ENCODE measurements at places on chromosomes 11 and 22. TPM values are rescaled to one million over a fixed set of nuclear protein-coding genes. Genes with fewer than 3 reads are reported as not detected.

TEX12 gene
- total RNA-seq, result 0.35 TPM

MPZL3 gene
- 5.7 TPM for total RNA-seq

CRACR2B gene
- total RNA-seq, result 64.1 TPM

POTEH gene
- total RNA-seq, result not detected

MMP27 gene
- not detected for total RNA-seq

TNNT3 gene
- total RNA-seq, result not detected

SPI1 gene
- total RNA-seq, result not detected

Data from GM23338 (cell line).